Stimulated activated CD8-positive, alpha-beta memory T cell treated with anti-CD3 and anti-CD28 coated beads, Interleukin-15, amount 100 ng/mL, for 1 hour (primary cell): ENCODE measurements at places on chromosomes 6 and 20.
A peak's percentile ranks its signal among the peaks of the same experiment; 100 is the strongest.

GRCh38 chr6:22295145-22295544 lies 1.7 kb downstream of the PRL start:
- no peak for DNase-seq

DNA sequence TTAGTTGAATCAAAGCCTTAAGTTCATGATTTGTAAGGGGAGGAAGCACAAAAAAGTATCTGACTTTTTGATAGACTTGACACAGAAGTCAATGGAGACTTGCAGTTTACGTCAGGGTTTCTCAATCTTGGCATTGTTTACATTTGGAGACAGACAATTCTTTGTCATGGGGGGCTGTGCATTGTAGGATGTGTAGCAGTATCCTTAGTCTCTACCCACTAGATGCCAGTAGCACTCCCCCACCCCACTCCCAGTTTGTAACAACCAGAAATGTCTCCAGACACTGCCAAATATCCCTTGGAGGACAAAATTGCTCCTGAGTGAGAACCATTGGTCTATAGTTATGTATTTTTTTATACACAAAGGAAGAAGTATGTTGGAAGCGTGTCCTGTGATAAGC lies 434.1 kb downstream of the RFPL4B start:
- DNase-seq, result no peak

GRCh38 chr6:154773610-154774089 lies 40.4 kb downstream of the SCAF8 start:
- DNase-seq, result no peak

DNA sequence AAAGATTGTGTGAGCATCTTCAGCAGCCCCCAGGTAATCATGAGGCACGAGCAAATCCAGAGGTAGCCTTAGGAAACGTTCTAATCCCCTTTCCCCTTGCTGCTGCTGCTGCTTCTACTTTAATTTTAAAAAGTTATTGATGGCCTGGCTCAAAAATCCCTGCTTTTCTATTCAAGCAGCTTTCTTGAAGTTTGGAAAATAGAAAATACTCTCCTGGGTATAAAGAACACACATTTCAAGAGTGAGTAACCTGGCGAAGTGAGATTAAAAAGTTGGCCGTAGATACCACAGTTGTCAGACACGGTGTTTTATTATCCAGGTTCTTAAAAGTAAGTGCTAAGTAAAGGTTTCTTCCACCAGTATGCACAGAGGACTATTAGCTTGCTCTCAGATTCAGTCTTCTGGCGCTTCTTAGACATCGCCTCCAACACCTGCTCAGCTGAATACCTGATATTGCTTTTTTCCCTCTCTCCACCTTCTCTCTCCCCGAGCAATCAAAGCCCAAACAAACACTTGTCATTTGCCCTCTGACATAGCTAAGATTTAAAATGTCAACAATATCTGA lies 150.7 kb downstream of the EDN3 start:
- no peak for DNase-seq

DNA sequence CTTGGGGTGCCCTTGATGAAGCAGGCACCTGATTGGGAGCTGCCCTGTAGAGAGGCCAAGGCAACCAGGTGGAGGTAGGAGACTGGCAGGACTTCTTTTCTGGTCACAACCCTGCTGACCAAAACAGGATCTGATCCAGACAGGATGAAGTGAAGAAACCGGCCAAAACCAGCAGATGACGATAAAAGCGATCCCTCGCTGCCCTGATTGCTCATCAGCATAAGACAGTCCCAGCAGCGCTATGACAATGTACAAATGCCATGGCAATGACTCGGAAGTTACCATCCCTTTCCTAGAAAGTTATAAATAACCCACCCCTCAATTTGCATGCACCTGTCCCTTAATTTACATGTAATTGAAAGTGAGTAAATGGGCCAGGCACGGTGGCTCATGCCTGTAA lies 88.4 kb upstream of the PDE10A start:
- DNase-seq, result no peak

GRCh38 chr6:154703124-154703523 lies 30.1 kb upstream of the SCAF8 start:
- DNase-seq, result no peak

GRCh38 chr6:146300521-146300920 lies 243.1 kb upstream of the RAB32 start:
- DNase-seq, result no peak

DNA sequence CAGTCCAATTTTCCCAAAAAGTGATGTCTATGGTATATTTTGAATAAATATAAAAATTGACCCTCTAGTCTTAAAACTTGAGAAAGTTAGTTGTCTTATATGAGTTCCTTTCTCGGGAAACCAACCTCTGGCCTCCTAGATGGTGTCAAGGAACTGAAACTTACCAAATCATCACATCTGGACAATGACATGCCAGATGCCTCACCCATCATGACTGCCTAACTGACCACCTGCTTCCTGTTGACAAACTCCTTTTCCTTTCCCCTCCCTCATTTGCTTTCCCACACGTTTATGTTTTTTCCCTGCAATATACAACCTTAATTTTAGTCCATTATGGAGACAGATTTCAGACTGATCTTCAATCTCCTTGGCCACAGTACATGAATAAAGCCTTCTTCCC lies 731.0 kb downstream of the EPHA7 start:
- DNase-seq, result no peak

GRCh38 chr6:126628125-126628524 lies 288.2 kb downstream of the CENPW start:
- DNase-seq, result no peak

DNA sequence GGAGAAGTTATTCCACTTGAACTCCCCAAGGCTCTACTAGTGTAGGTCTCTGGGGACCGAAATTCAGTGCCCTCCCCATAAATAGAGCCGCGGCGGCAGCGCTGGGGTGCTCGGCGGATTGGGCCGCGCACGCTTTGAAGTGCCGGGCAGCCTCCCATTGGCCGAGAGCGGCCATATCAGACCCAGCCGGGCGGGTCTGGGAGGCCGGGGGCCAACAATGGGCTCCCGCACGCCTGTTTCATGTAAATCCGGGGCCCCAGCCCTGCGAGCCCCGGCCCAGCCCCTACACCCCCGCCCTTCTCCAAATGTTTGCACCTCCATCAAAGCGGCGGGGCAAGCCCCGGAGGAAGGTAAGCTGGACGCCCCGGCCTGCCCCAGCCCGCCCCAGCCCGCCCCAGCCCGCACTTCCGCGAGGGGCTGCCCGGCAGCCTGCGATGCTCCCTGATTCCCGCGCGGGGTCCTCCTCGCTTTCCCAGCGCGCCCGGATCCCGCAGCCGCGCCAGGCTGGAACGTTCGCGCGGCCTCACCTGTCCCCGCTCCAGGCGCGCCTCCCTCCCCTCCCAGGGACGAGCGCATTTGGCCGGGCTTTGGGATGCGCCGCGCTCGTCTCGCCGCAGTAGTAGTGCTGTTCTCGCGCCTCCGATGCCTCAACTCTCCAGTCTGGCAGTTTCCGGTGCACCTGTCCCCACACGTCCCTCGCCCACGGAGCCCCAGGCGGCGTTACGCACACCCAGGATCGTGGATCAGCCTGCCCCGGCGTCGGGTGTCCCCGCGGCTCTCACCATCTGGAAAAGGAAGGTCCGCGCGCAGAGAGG lies at the start of gene TBXT:
Gene TBXT, minus strand, starts transcription at position 51 of the 815 bp plus-strand sequence. CDS start 260 bp downstream, outside the sequence.
- no peak for DNase-seq

GRCh38 chr20:60262967-60263603 lies 304.9 kb downstream of the CDH26 start:
- DNase-seq, result peak; percentile 28

GRCh38 chr6:34526241-34526972 lies 29.7 kb downstream of the SPDEF start:
- no peak for DNase-seq

DNA sequence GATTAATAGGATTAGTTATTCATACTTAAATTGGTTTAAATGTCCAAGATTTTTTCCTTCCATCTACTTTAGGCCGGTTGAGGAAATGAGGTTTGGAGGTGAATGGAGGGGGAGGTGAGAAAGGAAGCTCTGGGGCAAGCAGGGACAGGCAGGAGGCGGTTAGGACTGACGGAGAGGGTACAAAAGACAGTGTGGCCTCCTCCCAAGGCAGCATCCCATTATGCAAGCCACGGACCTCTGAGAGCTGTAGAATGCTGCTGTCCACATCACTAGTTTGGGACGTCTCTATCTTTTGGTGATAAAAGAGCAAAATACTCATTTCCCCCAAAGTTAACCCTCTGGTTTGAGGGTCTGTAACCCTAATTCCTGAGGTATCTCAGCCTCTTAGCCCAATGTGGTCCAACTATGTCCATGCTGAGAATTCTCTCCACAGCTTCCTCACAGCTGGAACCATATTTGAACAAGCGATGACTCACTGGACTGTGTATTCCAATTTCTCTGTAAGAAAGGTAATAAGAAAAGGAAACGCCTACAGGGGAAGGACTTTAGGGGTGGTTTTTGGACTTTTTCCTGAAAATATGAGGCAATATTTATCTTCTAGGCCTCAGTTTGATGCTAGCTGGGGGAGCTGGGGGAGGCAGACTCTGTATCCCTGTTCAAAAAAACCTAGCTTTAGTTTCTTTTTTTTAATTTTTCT lies 172.2 kb downstream of the TFAP2B start:
- DNase-seq, result no peak

GRCh38 chr20:63230800-63231268 lies 4.9 kb upstream of the BIRC7 start:
- DNase-seq, result no peak

- no peak for DNase-seq
Observed at GRCh38 chr20:38231531-38232121, 28.9 kb downstream of the KIAA1755 start.

GRCh38 chr6:158752613-158753012 lies 66.6 kb downstream of the EZR start:
- no peak for DNase-seq
